ENCODE measurements at places on chromosomes 1 and 21.

GRCh38 chr21:45091550-45092322 is 17.4 kb downstream of the ADARB1 start:
- no peak for DNase-seq

DNA sequence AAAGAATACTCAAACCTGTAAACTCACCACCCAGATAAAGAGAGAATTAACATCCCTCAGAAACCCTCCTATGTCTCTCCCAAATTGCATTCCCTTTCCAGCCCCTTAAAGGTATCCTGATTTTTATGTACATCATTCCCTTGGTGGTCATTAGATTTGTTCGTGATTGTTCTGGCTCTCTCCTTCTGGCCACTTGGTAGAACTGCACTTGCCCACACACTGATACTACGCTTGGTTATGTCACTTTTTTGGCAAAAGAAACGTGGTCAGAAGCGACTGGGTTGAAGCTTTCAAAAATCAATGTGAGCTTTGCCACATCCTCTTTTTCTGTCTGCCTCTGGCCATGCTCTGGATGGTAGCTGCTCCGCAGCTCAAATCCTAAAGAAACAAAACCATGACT is 76.3 kb downstream of the KRTAP19-8 start:
- no peak for DNase-seq

DNA sequence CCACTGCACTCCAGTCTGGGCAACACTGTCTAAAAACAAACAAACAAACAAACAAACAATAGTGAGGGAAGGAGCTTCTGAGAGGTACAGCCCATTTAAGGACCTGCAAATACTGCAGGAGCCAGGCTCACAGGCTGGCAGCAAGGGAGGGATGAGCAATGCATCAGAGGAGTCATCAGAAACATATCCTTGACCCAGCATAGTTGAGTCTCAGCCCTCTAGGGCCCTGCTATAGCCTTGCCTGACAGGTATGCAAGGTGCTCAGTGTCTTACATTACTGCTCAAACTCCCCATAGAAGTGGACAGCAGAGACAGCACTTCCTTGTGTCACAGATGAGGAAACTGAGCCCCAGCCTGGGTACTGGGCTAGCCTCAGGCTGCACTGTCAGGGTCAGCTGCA is 7.3 kb upstream of the TTC4 start:
- DNase-seq = no peak

- DNase-seq = no peak
Measured at GRCh38 chr1:8155528-8156186, 129.5 kb upstream of the ERRFI1 start.

- no peak for DNase-seq
Measured at GRCh38 chr1:206143537-206144172, 26.5 kb upstream of the AVPR1B start.

DNA sequence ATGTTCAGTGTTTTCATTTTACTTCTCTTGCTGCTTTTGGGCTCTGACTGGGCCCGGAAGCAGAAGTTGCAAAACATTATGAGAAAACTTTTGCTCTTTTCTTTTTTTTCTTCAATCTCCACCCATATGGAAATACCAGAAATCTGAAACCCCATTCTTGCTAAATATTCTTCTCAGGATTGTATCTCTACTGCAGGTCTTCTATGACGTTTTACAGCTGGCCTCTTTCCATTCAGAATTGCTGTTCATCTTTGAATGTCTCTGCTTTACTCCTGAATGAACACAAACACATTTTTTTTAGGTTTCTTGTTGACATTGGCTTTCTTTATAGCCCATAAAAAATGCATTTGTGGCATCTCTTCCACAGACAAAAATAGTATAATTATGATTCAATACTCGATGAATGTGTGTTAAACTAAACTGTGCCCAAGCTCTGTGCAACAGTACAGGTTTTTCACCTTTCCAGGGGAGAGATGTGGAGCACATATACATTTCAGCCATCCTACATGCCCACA is 18.8 kb downstream of the PTPRC start:
- DNase-seq = peak; percentile 50

DNA sequence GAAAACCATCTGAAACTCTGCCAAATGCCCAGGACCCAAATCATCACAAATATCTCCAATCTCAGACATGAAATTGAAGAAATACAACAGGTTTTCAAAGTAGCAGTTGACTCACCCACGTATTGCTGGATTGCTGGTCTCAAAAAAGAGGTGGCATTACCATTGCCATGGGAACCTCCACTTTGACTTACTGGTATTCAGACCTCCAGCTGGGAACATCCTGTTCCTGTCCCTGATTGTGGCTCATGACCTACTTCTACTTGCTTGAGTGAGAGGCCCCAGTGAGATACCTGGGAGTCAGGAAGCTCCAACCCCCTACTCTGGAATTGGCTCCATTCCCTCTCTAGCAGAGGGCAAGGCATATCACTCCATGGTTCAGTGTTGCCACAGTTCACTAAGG is 64.6 kb downstream of the NMNAT2 start:
- no peak for DNase-seq

GRCh38 chr1:96722958-96723357 is 1.4 kb downstream of the PTBP2 start:
- DNase-seq = no peak

DNA sequence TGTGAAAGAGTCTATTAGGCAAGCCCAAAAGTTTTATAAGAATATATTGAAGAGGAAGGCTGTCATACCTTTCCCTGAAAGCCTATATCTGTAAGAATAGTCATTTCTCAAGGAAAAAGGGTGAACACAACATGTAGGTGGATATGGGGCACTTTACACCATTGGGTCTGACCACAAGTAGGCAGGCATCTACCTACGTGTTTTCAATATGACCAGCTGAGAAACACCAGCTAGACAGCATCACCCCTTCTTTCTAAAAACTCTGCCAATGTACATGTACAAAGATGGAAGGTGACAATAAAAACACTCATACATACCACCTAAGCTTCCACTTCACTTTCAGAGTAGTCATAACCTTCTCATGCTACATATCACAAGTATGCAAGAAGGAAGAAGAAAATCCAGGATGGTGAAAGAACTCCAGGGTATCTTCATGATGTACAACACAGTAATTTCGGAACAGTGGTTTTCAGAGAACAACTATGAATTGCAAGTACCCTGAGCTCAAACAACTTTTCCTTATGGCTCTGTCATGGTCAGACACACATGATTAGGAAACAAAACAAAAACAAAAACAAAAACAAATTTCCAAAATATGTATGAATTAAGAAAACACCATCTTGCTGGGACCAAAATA is 98.5 kb upstream of the ADGRL2 start:
- no peak for DNase-seq

DNA sequence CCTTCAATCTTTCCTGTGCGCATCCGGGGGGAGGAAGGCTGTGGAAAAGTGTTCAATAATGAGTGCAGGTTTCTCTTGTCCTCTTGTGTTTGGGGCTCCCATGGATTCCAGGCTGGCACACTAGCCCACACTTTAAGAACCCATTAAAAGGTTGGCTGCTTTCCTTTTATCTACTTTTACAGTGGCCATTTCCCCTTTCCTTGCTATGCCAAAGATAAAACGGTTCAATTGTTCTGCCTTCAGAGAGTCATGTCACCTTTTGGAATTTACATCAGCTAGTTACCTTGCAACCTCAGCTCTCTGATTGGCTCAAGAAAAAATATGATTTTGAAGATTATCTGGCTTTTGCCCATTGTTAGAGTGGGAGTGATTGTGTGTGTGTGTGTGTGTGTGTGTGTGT is 182.3 kb downstream of the SDCCAG8 start:
- DNase-seq = no peak

DNA sequence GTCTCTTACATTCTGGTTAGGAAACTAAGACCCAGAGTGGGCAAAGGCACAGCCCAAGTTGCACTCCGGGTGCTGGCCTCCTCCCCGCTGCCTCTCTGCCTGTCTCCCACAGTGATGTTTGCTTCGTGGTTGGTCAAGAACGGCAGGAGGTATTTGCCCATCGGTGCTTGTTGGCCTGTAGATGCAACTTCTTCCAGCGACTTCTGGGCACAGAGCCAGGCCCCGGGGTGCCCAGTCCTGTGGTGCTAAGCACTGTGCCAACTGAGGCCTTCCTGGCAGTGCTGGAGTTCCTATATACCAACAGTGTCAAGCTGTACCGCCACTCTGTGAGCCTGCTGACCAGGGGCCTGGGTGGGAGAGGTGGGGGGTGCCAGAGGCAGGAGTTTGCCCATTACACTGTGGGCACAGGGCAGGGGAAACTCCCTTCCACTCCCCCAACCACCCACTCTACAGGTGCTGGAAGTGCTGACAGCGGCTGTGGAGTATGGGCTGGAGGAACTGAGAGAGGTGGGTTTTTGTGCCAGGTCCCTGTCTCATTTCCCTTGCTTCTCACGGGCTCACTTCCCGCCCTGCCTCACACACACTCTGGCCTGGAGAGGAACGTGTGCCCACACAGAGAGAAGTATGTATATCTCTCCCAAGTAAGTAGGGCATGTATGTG is 1.9 kb downstream of the BTBD19 start:
- no peak for DNase-seq

- DNase-seq = no peak
Measured at GRCh38 chr1:231401478-231401877, 20.6 kb downstream of the EGLN1 start.

DNA sequence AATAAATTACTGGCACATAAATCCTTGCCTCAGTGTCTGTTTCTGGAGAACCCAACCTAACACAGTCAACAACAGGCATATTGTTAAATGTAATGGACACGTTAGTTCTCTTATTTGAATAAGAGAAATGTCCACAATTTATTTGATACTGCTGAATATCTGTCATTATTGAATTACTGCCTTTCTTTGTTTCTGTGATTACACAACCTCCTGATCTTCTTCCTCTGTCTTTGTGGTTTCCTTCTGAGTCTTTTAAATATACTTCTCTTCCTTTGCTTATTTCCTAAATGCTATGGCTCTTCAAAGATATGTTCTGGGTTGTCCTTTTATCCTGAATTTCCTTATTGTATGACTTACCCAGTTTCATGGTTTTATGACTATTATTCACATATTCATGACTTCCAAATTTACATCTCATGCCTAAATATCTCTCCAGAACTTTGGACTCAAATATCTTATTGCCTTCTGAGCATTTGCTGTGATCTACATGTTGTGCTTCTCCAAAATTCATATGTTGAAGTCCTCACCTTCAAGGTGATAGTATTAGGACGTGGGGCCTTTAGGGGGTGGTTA is 39.9 kb downstream of the MSH4 start:
- no peak for DNase-seq

GRCh38 chr1:214685906-214686305 is 82.9 kb downstream of the CENPF start:
- DNase-seq = no peak

DNA sequence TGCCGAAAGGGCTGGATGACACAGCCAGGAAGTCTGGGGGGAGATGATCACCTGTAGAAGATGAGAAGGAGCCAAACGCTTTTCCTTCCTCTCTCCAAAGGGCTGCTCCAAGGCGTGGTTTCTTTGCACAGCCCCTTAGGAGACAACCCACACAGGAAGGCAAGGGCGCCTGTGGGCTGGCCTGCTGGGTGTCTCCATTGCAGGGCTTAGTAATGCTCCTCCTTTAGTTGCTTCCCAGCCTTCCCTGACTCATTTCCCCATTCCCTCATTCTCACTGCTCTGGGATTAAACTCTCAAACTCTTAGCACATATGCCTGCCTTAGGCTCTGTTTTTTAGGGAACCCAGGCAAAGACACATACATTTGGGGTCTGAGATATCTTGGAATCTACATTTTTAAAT is 1.7 kb upstream of the CLCA1 start:
- DNase-seq = no peak
